ENCODE measurements at places on chromosomes 7 and 10.

- no peak for DNase-seq
- no peak overlapping the region for H3K27ac ChIP-seq
- peaks cover 7% of the 10 kb centered on the region for H3K4me1 ChIP-seq
- H3K36me3 ChIP-seq: no peaks in the 10 kb centered on the region
Observed at GRCh38 chr10:69051303-69051702, 36.6 kb upstream of the SRGN start.

DNA sequence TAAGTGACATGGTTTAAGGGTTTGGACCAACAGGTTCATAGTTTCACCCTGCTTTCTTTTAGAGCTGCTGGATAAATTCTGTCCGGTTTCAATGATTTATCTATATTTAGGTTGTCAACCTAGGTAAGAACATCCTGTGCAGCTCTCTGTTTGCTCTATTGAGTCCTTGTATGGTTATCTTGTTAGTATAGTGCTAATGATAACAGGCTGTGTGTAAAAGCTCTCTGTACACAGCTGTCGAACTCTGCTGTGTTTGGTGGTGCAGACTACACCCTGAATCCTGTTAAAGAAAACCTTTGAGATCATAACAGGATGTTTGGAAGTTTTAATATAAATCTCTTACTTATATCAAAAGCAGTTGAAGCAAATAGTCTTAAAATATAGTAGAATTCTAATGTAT lies 219.2 kb downstream of the SDK1 start:
- H3K4me3 ChIP-seq: no peak overlapping the region
- H3K36me3 ChIP-seq: no peaks in the 10 kb centered on the region
- DNase-seq: no peak
- no peak overlapping the region for H3K27ac ChIP-seq
- no peaks in the 10 kb centered on the region for H3K27me3 ChIP-seq

DNA sequence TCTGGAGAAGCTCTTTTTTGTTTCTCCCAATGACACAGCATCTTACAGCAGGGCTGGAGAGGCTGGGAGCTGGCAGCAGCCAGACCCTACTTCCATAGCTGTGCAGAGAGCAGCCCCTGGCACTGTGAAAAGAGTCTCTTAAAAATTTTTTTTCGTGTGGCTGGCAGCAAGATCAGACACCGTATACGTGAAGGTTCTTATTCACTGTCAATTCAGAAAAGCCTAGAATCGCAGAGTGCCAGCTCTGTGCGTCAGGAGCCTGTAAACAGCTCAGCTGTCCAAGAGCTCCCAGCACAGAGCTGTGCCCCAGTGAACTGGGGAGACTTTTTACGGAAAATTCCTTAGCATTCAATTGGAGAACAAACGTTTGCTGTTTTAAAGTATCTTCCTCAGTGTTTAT lies 6.5 kb downstream of the BAG3 start:
- H3K27me3 ChIP-seq: no peaks in the 10 kb centered on the region
- peak overlapping the region; percentile 79 for H3K27ac ChIP-seq
- peaks cover 76% of the 10 kb centered on the region for H3K4me1 ChIP-seq
- peaks cover 18% of the 10 kb centered on the region for H3K36me3 ChIP-seq
- H3K4me3 ChIP-seq: peak overlapping the region; percentile 27

GRCh38 chr7:136717910-136718557 lies 150.4 kb upstream of the CHRM2 start:
- no peak overlapping the region for H3K4me3 ChIP-seq
- H3K4me1 ChIP-seq: no peaks in the 10 kb centered on the region
- H3K27me3 ChIP-seq: no peaks in the 10 kb centered on the region
- H3K27ac ChIP-seq: no peak overlapping the region

- H3K4me3 ChIP-seq: no peak overlapping the region
- DNase-seq: no peak
- H3K27ac ChIP-seq: no peak overlapping the region
- no peaks in the 10 kb centered on the region for H3K27me3 ChIP-seq
- H3K36me3 ChIP-seq: no peaks in the 10 kb centered on the region
- no peaks in the 10 kb centered on the region for H3K4me1 ChIP-seq
Observed at GRCh38 chr7:15478401-15478800, 83.4 kb downstream of the AGMO start.

DNA sequence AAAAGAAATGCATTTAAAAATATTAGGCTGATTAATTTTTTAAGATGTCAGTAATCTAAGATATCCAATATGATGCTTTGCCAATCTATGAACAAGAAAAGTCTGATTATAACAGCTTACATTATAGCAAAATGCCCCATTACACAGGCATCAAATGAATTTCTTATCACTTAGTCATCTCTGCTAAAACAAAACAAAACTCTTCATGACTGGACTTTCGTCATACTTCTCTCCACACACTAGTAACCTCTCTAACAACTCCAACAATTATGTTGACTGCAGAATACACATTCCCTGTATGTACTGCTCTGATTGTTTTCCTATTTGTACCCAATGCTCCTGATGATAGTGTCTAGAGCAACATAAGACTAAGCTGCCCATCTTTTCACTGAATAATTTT lies 3.8 kb upstream of the MKI67 start:
- no peak for DNase-seq
- no peak overlapping the region for H3K27ac ChIP-seq
- no peak overlapping the region for H3K4me3 ChIP-seq
- H3K4me1 ChIP-seq: peaks cover 15% of the 10 kb centered on the region
- H3K27me3 ChIP-seq: no peaks in the 10 kb centered on the region

- no peak overlapping the region for H3K4me3 ChIP-seq
- no peak overlapping the region for H3K27ac ChIP-seq
- peaks cover 9% of the 10 kb centered on the region for H3K4me1 ChIP-seq
- DNase-seq: no peak
Observed at GRCh38 chr7:16089801-16090200, 331.5 kb downstream of the CRPPA start.

GRCh38 chr7:30062587-30062986 lies 34.4 kb downstream of the PLEKHA8 start:
- H3K4me3 ChIP-seq: no peak overlapping the region
- H3K27ac ChIP-seq: no peak overlapping the region
- H3K27me3 ChIP-seq: no peaks in the 10 kb centered on the region
- no peaks in the 10 kb centered on the region for H3K4me1 ChIP-seq
- DNase-seq: no peak
- H3K36me3 ChIP-seq: peaks cover 9% of the 10 kb centered on the region

DNA sequence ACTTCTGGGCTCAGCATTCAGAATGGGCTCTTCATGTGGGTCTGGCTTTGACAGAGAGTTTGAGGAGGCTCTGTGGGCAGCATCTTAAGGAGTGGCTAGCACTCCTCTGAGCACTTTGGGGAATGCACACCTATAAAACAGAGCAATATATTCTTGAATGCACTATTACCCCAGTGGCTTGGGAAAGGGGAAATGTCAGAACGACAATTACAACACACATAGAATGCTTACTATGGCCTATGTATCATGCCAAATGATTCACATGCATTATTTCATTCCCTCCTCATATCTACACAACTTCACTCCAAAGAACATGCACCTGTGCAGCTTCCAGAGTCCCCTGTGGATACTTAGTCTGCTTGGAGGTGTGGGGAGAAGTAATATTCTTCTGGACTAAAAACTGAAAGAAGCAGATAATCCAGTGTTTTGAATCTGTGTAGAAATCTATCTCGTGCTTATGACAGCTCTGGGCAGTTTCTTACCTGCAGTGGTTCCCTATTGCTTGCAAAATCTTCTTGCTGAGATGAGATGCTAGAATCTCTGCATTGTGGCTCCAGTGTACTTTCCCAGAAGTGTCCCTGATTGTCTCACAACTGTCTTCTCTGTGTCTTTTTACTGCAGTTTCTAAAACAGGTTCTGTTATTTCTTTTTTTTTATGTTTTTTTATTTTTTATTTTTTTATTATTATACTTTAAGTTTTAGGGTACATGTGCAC lies 5.5 kb upstream of the MGAM start:
- DNase-seq: no peak
- H3K4me3 ChIP-seq: no peak overlapping the region
- H3K27ac ChIP-seq: no peak overlapping the region
- H3K4me1 ChIP-seq: peaks cover 17% of the 10 kb centered on the region

GRCh38 chr10:110401401-110402076 lies 96.2 kb upstream of the DUSP5 start:
- no peaks in the 10 kb centered on the region for H3K36me3 ChIP-seq
- peaks cover 40% of the 10 kb centered on the region for H3K4me1 ChIP-seq
- no peak for DNase-seq
- H3K4me3 ChIP-seq: no peak overlapping the region

- no peaks in the 10 kb centered on the region for H3K36me3 ChIP-seq
- no peaks in the 10 kb centered on the region for H3K4me1 ChIP-seq
- no peak overlapping the region for H3K27ac ChIP-seq
- H3K4me3 ChIP-seq: no peak overlapping the region
- no peak for DNase-seq
Observed at GRCh38 chr10:16674147-16674703, 143.0 kb downstream of the RSU1 start.

DNA sequence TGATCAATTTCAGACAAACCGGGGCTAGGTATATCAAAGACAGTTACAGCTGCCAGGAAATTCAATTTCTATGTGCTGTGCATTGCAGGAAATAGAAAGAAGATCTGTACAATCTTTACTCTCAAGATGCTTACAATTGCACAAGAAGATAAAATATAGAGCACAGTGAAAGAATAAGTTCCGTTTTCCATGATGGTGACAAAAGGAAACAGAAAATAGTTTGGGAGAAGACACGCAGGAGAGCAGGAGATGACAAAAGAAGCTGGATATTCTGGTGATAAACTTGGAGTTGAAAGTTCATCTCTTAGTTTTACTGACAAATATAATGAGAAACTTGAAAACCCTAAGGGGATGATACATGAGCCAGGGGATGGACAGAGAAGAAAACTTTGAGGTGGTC lies 646.0 kb downstream of the PARD3 start:
- peaks cover 7% of the 10 kb centered on the region for H3K4me1 ChIP-seq
- no peak overlapping the region for H3K4me3 ChIP-seq
- H3K27me3 ChIP-seq: no peaks in the 10 kb centered on the region

- no peak overlapping the region for H3K4me3 ChIP-seq
- no peaks in the 10 kb centered on the region for H3K4me1 ChIP-seq
- H3K36me3 ChIP-seq: no peaks in the 10 kb centered on the region
- no peaks in the 10 kb centered on the region for H3K27me3 ChIP-seq
Observed at GRCh38 chr10:131726076-131726880, 174.5 kb upstream of the PPP2R2D start.

DNA sequence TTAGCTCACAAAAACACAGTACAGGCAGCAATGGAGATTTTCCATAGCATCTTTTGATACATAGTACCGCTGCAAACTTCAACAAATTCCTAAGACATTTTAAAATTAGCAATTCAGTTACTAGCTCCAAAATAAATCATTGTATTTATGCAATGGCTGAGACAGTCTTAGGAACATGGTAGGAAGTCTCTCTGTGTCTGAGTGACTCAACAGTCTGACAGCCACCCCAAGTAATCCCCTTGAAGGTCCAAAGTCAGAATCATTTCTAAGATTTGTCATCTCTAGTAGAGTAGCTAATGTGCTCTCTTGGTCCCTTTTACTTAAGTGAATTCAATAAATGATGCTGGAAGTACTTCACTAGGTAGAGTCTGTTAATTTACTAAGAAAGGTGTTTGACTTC lies 93.8 kb upstream of the NOBOX start:
- no peaks in the 10 kb centered on the region for H3K4me1 ChIP-seq
- H3K27ac ChIP-seq: no peak overlapping the region
- no peaks in the 10 kb centered on the region for H3K36me3 ChIP-seq
- no peaks in the 10 kb centered on the region for H3K27me3 ChIP-seq
- H3K4me3 ChIP-seq: no peak overlapping the region
- no peak for DNase-seq

- DNase-seq: no peak
- H3K4me1 ChIP-seq: no peaks in the 10 kb centered on the region
- no peaks in the 10 kb centered on the region for H3K27me3 ChIP-seq
- H3K4me3 ChIP-seq: no peak overlapping the region
- H3K27ac ChIP-seq: no peak overlapping the region
Observed at GRCh38 chr10:82056391-82056790, 181.4 kb downstream of the NRG3 start.

DNA sequence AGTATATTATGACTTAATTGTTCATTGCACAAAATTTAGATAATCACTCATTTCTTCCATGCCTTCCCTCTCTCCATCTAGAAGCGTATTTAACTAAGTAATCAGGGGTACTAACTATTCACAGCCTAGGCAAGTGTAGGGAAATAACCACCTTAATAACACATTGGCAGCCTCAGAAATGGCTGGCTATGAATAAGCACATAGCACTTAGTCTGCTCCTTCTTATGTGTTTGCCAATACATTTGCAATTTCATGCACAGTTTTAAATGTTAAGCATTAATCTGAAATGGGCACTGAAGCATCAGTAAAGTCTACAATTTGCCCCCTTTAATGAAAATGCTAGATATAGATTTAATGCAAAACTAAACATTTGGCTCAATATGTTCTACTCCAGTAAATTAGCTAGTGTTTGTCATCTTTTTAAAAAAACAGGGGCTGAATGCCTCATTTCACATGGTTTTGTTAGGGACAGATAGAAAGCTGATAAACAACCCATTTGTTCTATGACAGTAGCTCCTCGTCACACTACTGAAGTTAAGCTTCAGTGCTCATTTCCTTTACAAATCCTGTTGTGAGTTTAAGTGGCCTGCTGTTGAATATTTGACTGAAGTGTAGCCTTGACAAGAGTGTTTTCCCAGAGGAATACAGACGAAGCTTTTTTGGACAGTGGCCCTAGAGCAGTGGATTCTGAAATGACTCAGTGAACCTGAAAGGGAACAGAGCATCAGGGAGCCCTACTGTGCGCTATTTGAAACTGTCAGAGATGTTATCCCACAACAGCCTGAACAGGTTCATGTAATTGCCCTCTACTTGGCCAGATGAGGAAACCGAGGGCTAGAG lies 30.5 kb downstream of the HHEX start:
- no peaks in the 10 kb centered on the region for H3K36me3 ChIP-seq
- no peak overlapping the region for H3K4me3 ChIP-seq
- peaks cover 8% of the 10 kb centered on the region for H3K27me3 ChIP-seq
- no peak overlapping the region for H3K27ac ChIP-seq
- no peak for DNase-seq
- H3K4me1 ChIP-seq: no peaks in the 10 kb centered on the region

GRCh38 chr10:6418613-6419216 lies 161.4 kb downstream of the PRKCQ start:
- H3K4me1 ChIP-seq: peaks cover 12% of the 10 kb centered on the region
- no peak for DNase-seq
- no peak overlapping the region for H3K27ac ChIP-seq

GRCh38 chr7:44292876-44293560 lies 32.4 kb downstream of the CAMK2B start:
- no peak for DNase-seq
- H3K36me3 ChIP-seq: no peaks in the 10 kb centered on the region
- H3K27ac ChIP-seq: no peak overlapping the region
- no peak overlapping the region for H3K4me3 ChIP-seq
- peaks cover 8% of the 10 kb centered on the region for H3K27me3 ChIP-seq

DNA sequence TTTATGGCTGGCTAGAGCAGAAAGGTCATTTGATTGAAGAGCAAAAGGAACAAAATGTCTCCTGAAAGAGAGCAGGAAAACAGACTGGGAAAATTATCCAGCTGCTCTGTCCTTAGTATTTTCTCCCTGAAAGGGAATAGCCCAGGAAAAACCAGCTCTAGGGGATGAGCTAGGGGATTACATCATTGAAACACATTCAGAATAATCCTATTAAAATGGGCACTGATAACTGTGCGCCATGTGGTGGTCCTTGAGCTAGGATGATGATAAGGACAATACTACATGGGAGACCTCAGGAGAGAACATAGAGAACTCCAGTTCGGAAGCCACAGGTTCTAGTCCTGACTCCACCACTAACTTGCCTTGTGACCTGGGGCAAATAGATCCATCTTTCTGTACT lies 873.8 kb downstream of the TYW1 start:
- no peaks in the 10 kb centered on the region for H3K4me1 ChIP-seq
- H3K4me3 ChIP-seq: no peak overlapping the region
- DNase-seq: no peak
- H3K27me3 ChIP-seq: no peaks in the 10 kb centered on the region
- H3K27ac ChIP-seq: no peak overlapping the region
- no peaks in the 10 kb centered on the region for H3K36me3 ChIP-seq

All from keratinocyte (primary cell).